ENCODE measurements at places on chromosomes 7 and 10. TPM values are rescaled to one million over a fixed set of nuclear protein-coding genes. Genes with fewer than 3 reads are reported as not detected.

NEUROG3 gene
- not detected for polyA plus RNA-seq

FOXI2 gene
- polyA plus RNA-seq, result 0.85 TPM

EPDR1 gene
- polyA plus RNA-seq, result 22.2 TPM

TMEM178B gene
- polyA plus RNA-seq, result 0.76 TPM

CARD11 gene
- 2.3 TPM for polyA plus RNA-seq

CDK13 gene
- polyA plus RNA-seq, result 51.7 TPM

OR13A1 gene
- 0.08 TPM for polyA plus RNA-seq
